Stimulated activated naive CD4-positive, alpha-beta T cell treated with Interleukin-2 at 50 U/mL for 16 hours (primary cell): ENCODE measurements at places on chromosomes 4 and X.

DNA sequence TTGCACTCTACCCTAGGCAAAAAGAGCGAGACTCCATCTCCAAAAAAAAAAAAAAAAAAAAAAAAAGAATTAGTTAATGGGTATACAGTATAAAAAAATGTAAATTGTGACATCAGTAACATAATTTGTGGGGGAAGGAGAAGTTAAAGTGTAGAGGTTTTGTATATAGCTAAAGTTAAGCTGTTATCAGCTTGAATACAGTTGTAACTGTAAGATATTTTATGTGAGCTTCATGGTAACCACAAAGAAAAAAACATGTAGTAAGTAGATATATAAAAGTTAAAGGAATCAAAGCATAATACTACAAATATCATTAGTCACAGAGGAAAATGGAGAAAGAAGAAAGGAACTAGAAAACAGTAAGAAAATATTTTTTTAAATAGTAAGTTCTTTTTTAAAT, 53.2 kb upstream of the EPGN start:
- no peak for DNase-seq

GRCh38 chrX:14641681-14642655, 112.6 kb downstream of the GLRA2 start:
- no peak for DNase-seq

DNA sequence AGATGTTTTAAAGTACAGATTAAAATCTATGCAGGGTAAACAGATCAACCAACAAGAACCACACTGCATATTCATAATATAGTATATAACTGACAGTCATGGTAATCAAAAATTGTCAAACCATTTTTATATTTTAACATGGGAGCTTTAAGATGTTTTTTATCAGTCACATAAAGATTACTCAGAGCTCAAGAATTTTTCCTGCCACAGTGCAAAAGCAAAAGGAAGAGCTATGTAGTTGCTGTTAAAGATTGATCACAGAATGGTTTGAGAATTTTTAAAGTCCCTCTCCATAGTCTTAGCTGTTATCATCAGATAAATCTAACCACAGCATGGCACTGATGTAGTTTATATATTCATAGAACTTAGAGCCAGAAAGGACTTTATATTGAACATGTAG, 8.5 kb downstream of the RAB9B start:
- no peak for DNase-seq

DNA sequence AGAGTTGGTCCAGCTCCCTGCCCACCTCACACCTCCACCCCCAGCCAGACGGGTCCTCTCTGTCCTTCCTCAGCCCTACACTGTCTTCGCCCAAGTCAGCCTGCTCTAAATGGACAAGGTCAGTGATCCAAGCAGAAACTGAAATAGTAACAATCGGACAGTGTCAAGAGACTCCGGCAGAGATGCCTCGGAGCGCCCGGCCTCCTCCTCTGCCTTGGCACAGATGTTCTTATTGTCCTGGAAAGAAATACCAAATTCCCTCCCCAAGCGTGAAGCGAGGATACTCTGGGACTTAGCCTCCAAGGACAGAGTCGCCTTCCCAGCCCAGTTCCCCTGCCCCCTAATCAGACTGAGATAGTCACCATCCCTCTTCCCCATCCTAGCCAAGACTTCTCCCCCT, 28.5 kb downstream of the UTP14A start:
- DNase-seq: no peak

- no peak for DNase-seq
Measured at GRCh38 chrX:110987292-110987691, 108.7 kb upstream of the PAK3 start.
